Activated T-helper 1 cell treated with anti-CD3 and anti-CD28 coated beads, Interleukin-2, amount 50 U/mL, for 16 hours (primary cell): ENCODE measurements at places on chromosomes 1 and 21.

DNA sequence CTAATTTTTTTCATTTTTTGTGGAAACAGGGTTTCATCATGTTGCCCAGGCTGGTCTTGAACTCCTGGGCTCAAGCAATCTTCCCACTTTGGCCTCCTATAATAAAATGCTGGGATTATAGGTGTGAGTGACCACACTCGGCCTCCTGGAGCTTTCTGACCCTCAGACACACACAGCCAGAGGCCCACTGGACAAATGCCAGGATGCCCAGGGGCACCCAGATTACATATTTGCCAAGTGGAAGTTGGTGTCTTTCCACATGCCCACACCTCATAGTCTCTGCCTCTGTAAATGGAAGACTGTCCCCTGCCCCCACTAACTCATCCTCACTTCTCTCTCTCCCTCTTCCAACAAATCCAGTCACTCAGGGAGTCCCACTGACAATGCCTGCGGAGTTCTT is 63.4 kb upstream of the LRP8 start:
- DNase-seq: no peak

GRCh38 chr1:203130358-203130985 is 2.9 kb downstream of the ADORA1 start:
- no peak for DNase-seq

DNA sequence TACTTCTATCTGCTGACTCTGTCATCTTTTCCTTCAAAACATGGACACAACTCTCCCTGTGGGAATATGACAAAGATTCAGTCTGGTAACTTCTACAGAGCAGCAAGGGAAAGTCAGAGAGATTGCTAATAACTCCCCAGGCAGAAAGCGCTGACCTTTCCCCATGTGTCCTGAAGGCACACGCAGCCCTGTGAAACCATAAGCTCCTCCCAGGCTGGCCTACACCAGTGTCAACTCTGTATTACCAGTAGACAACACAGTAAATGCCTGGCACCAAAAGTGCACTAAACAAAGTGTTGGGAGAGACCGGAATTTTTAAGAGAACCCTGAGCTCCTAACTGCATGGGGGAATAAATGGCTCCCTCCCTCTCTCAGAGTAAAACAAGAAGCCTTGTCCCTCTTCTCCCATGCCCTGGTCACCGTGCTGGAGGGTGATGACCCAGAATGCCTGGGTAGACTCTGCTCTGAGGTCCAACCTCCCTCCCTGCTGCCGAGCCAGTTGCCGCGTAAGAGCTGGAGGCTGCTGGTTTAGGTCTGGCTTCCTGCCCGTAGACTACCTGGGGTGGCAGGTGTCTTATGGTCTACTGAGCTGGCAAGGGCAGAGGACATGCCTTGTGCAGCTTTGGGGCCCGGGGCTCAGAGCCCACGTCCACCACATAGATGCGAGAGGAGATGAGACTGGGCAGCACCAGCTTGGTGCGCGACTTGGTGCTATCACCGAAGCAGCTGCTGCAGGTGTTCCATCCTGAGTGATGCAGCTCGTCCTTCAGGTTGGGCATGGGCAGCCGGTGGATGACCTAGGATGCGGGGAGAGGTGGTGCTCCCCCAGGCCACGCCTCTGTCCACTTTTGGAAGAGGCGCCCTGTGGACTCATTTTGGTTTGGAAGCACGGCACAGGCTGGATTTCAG is 3.9 kb downstream of the SELENBP1 start:
- no peak for DNase-seq

DNA sequence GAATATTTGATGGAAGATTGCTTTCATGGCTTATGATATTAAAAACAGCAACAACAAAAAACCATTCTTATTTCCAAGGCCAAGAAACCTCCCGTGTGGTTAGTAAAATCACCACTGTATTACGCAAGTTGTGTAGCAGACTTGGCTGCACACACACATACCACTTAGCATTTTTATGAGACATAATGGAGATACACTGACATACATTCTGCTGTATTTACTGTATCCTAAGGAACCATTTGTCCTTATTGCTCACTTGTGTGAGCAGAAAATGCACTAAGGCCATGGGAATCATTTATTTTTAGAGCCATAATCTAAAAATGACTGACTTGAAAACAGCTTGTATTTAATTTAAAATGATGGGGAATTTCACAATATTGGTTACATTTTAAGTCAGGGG is 584 bp upstream of the C1orf141 start:
- DNase-seq: no peak

DNA sequence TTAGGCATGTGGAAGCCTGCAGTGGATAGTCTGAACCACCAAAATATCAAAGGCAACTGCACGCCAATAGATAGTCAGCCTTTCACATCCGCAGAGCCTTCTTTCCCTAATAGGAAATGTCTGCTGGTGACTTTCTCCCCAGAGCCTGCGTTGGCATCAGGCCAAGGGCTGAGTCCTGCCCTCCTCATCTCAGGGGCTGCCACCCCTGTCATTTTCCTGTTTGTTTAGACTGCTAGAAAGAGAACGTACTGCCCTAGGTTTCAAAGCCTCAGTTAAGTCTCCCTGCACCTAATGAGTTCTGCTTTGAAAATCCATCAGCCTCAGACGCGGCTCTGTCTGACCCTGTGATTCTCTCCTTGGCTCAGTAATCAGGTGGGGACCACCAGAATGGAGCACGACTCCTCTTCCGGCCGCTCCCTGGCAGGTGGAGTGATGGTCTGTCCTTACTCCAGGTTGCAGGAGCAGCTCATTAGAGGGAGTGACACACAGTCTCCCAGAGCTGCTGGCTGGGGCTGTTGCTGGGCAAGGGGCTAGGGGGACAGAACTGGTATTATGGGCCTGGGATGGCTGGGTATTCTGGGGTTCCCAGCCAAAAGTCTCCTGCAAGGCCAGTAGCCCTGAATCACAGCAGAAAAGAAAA is 27.3 kb downstream of the STUM start:
- no peak for DNase-seq

DNA sequence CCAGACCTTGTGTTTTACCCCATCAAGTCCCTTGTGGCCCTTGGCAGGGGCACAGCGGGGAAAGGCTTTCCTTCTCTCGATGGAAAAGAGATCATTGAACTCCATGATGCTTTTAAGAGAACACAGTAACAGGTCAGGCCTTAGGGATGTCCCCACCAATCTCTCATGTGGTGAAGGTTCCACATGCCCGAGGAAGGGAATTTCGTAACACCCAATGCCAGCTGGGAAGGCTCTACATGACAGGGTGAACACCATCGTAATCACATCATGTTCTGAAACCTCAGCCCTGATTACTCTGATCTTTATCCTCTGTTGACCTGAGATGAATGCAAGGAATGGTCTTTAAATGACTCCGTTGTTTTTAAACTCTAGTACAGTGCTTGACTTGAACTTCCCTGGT is 105.5 kb upstream of the SPAG17 start:
- DNase-seq: no peak

- DNase-seq: no peak
Measured at GRCh38 chr1:176450526-176450925, 12.4 kb upstream of the PAPPA2 start.

DNA sequence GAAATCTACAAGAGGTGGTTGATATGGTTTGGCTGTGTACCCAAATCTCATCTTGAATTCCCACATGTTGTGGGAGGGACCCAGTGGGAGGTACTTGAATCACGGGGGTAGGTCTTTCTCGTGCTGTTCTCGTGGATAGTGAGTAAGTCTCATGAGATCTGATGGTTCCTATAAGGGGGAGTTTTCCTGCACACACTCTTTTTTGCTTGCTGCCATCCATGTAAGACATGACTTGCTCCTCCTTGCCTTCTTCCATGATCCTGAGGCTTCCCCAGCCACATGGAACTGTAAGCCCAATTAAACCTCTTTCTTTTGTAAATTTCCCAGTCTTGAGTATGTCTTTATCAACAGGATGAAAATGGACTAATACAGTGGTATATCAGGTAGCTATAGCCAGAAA is 5.2 kb upstream of the VWA5B1 start:
- no peak for DNase-seq

- DNase-seq: peak; percentile 77
Measured at GRCh38 chr1:202810615-202811295, at the start of gene PCAT6. PCAT6 (plus strand) TSS chr1:202810954.

DNA sequence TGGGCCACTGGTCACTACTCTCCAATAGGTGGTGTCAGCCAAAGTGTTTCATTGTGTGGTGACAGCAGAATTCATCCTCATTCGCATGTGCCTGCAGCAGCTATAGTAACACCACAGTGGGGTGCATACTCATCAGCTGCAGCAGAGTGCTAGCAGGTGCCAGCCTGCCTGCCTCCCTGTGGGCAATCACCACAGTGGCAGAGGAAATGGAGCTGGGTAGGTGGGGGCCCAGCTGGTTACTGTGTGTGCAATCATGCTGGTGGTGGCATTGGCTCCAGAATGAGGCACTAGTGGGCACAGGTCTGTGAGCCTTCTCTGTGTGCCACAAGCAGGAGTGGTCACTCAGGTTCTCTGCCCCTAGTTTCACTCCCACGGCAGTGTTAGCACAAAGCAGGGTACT is 579.2 kb downstream of the PTPRC start:
- no peak for DNase-seq

DNA sequence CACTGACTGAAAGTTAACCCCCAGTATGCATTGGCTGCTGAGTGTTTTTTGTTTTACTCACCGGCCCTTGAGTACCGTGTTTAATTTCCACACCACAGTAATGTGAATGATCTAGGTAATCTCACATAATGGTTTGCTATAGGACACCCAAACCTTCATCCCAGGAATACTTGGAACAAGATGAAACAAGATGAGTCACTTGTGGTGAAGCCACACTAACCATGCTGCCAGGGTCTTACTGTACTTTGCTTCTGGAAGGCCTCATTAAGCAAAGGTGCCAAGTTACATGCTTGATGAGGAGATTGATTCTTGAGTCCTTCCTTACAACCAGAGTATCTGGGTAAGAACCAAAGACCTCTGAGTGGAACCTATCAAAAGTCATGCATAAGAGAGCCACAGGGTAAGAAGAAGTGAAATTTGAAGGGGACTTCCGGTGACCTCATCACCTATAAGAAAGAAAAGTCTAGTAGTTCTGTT is 163.3 kb downstream of the NRIP1 start:
- no peak for DNase-seq

- peak; percentile 50 for DNase-seq
Measured at GRCh38 chr1:167936930-167937708, at the start of gene MPC2. MPC2 (minus strand) TSS chr1:167937072; CDS start chr1:167935841, 1,231 bp downstream.

DNA sequence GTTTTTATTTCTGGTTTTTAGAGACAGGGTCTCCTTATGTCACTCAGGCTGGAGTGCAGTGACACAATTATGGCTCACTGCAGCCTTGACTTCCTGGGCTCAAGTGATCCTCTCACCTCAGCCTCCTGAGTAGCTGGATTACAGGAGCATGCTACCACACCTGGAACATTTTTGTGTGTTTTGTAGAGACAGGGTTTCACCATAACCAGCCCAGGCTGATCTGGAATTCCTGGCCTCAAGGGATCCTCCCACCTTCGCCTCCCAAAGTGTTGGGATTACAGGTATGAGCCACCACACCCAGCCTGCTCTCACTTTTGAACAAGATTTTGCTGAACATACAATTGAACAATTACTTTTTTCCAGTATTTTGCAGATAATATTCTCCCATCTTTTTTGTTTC is 24.0 kb upstream of the HYI start:
- DNase-seq: no peak

- DNase-seq: no peak
Measured at GRCh38 chr1:207259391-207259790, 62.1 kb upstream of the CD55 start.

GRCh38 chr1:211359876-211360275 is 33.2 kb downstream of the TRAF5 start:
- no peak for DNase-seq

DNA sequence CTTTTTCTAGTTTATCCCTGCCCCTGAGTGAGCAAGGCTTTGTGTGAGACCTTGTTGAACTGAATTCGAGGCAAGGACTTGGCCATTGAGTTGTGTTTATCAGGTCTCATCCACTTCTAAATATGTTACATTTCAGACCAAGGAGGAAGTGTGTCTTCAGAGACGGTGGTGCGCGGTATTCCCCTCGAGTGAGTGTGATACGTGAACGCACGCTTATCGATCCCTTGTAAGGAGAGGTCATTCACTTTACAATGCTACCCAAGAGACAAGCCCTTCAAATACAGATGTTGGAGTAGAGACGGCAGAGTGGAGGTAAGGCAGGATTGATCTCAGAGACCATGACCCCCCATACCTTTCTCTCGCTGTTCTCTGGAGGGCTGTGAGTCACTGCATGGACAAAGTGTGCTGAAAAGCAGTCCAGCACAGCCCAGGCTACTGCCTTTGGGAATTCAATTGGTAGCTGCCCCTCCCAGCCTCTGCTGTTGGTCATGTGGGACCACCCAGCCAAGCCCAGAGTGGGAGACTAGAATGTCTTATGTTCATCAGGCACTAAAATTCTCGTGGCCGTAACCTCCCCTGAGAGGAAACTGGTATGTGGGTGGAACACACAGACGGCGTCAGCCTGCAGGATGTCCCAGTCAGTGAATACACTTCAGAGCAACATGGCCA is 16.3 kb upstream of the MTARC1 start:
- no peak for DNase-seq

GRCh38 chr1:177209357-177209756 is 38.6 kb downstream of the BRINP2 start:
- no peak for DNase-seq

DNA sequence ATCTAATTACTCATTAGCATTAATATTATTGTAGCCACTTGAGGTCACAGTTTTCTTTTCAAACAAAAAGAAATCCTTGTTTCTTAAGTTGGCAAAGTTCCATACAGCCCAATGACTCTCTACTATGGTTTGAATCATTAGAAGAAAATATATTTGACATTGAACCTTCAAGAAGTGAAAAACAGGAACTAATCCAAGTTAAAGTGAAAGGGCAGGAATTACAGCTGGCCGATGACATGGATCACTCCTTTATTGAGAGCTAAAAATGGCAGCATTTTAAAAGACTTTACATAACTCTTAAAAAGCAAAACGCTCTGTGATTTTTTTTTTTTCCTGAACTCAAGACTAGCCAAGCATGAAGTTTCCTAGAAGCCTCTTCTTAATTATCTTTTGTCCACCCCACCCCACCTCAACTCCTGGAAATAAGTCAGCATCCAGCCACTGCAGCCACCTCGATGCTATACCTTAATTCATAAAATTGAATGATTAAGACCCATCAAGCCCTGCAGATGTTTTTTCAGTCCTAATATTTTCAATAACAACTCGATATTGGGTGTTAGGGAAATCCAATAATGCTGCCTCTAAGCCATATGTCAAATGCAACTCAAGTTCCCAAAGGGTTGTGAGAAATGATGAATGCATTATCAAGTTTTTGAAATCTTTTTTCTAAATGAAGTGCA is 323.1 kb downstream of the HHIPL2 start:
- no peak for DNase-seq

GRCh38 chr1:101451888-101452287 is 215.1 kb downstream of the S1PR1 start:
- no peak for DNase-seq
